Renal cortical epithelial cell (primary cell): ENCODE measurements at places on chromosomes 5 and 9. TPM values are rescaled to one million over a fixed set of nuclear protein-coding genes. Genes with fewer than 3 reads are reported as not detected.

GRCh38 chr5:106454651-106455415, 1215.9 kb downstream of the EFNA5 start:
- DNase-seq, result peak; percentile 80

The MPDZ gene
- 23.8 and 78.3 TPM in 2 replicates for total RNA-seq

GRCh38 chr9:136760424-136760823, 2.4 kb upstream of the LCN8 start:
- no peak for DNase-seq

DNA sequence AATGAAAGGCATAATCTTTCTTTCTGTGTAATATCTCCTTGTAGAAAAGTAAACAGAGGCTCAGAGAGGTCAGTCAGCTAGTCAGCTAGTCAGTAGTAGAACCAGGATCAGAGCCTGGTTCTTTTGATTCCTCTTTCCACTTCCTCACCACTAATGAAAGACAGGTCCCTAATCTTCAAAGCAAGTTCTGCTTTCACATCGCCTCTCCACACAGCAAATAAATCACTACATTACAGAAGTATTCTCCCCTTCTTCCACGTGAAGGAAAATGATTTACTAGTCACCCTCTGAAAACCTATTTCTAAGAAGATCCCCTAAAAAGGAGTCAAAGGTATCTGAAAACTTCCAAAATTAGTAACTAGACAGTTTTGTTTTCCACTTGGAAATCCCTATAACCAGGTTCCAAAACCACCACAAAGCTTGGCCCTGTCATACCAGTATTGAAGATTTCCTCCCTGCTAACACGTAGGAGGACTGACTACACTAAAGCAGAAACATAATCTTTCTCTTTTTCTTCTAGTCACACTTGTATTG, 140.5 kb upstream of the TARS1 start:
- peak; percentile 7 for DNase-seq

DNA sequence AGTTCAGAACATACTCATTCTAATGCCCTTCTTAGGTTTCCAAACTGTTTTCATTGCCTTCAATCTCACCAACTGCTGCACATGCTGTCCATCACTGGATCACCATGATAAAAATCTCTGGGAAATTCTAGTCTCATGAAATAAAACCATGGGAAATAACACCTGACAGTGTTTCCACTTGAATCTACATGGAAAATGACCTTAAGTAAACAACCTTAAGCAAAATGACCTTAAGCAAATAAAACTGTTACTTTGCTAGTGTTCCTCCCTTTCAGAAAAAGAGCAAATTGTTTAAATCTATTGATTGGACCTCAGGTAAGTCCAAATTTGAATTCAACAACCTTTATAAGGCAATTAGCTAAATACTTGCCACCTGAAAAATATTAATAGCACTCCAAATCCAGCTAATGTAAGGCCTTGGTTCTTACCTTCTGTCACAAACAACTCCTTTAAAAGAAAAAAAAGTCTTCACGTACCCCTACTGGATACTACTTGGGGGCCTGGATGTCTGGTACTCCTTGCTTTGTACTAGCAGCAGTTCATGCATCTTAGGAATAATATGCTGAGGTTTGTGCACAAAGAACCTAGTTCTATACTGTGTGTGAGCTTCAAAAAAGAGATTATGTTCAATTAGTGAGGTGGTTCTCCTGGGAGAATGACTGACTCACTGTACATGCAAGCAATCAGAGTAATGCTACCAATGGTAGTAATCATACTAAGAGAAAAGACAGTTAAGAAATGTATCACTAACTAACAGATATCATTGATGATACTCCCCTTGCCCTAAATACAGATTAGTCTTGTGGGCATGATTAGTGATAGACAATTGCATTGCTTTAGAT, 630.4 kb downstream of the PSAT1 start:
- peak; percentile 4 for DNase-seq

GRCh38 chr5:173279166-173279565, 44.2 kb upstream of the NKX2-5 start:
- DNase-seq, result no peak

DNA sequence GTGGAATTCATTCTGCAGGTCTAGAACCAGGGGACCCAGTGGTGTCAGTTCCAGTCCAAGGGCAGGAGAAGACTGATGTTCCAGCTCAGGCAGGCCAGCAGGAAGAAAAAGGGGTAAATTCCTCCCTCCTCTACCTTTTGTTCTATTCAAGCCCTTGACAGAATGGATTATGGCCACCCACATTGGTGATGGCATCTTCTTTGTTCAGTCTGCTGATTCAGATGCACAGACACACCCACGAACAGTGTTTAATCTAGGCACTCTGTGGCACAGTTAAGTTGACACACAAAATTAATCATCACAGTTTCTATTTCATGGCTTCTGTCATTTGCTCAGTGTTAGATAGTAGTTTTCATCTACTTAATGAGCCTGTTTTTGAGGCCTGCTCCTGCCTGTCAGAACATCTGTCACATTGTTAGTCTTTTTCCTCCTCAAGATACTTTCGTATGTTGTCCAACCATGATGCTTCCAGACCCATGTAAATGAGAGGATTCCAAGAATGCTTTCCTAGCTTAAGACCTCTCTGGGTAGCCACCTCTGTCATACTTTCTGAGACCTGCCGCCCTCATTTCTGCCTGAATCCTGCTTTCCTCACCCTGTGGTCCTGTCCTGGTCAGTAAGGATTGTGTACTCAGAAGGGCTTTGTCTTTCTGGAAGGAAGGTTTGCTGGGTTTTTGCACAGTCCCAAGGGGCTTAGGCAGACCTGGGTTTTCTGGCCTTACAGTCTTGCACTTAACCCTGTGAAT, 72.5 kb downstream of the SPIN1 start:
- peak; percentile 40 for DNase-seq

DNA sequence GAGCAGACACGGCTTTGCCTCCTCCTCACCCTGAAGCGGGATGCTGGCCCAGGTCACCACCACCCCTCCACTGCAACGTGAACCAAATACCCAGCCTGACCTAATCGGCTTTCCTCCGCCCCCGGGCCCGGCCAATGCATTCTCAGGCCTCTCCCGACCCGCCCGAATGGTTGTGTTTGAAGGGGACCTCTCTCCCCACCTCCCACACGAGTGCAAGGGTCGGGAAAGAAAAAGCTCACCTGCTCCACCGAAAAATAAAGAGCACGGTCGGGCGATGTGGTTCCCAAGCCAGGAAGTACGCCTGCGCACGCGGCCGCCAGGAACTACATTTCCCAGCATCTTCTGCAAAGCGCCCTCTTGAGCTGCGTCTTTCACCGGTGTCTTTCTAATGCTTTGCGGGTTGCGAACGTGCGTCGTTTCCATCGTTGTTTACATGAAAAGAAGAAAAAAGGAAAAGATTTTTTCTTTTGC, at the start of gene ZNF883:
Gene ZNF883 (minus strand): TSS at position 282 of the 471 bp plus-strand sequence.
- DNase-seq, result peak; percentile 52

The ISOC1 gene
- 20.0 and 20.5 TPM in 2 replicates for total RNA-seq

DNA sequence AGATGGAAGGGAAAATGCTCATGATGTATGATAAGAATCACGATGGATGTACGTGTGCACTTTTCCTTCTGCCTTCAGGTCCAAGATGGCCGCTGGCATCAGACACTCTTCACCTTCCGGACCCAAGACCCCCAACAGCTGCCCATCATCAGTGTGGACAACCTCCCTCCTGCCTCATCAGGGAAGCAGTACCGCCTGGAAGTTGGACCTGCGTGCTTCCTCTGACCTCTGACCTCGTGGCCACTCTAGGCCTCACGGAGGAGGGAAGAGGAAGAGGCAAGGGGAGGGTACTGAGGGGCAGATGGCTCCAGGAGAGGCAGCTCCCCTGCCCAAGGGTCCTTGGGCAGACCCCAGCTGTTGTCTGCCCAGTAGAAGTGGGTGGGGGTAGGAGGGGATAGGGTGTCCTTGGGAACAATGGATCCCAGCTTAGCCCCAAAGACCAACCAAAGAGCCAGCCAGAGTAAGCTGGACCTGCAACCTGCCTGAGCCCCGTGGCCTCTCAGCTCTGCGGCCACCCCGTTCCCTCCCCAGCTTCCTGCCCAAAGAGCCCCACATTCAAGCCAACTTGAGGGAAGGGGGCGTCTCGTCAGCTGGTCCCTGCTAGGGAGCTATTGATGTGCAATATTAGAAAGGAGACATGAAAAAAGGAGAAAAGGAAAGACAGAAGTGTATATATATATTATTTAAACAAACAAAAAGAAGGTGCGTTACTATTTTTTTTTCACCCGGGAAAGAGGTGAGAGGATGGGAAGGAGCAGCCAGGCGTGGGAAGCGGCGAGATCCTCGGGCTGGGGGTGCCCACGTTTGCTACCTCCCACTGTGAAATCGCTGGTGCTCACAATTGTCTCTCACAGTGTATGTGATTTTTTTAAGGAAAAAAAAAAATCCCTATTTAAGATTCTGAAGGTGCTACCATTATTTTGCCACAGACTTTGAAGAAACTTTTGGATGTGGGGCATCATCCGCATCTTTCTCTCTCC, 12.1 kb upstream of the ORM1 start:
- DNase-seq, result no peak

The PCDHB3 gene
- total RNA-seq, result 0.52 and 2.9 TPM in 2 replicates

The LCN1 gene
- total RNA-seq, result not detected in 2 replicates

DNA sequence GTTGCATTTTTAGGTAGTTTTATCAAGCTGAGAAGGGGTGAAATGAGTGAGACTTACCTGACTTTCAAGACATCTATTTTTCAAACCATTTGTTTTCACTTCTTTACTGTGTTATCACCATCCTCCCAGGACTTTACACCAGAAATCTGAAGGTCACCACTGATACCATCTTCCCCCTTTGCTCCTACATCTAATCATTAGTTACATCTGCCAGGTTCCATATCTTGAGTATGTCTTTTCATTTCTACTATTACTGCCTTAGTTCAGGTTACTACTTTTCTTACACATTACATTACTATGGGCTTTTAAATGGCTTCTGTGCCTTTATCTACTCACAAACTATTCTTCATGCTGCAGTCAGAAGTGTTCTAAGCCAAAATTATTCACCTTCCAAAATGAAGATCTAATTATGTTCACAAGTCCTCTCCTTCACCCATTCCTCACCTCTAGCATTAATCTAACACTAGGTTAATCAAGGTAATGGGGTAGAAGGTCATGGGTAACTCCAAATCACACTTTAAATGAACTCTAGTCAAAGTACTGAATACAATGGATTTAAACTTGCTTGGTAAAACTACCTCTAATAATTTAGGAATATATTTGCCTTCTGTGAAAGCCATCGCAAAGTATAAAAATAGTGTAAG, 2.1 kb upstream of the HSDL2 start:
- DNase-seq, result no peak
